ENCODE measurements at places on chromosomes 1 and 21.

- no peak for DNase-seq
These were observed 12.6 kb downstream of the RSPO1 start for GRCh38 chr1:37622131-37622530.

DNA sequence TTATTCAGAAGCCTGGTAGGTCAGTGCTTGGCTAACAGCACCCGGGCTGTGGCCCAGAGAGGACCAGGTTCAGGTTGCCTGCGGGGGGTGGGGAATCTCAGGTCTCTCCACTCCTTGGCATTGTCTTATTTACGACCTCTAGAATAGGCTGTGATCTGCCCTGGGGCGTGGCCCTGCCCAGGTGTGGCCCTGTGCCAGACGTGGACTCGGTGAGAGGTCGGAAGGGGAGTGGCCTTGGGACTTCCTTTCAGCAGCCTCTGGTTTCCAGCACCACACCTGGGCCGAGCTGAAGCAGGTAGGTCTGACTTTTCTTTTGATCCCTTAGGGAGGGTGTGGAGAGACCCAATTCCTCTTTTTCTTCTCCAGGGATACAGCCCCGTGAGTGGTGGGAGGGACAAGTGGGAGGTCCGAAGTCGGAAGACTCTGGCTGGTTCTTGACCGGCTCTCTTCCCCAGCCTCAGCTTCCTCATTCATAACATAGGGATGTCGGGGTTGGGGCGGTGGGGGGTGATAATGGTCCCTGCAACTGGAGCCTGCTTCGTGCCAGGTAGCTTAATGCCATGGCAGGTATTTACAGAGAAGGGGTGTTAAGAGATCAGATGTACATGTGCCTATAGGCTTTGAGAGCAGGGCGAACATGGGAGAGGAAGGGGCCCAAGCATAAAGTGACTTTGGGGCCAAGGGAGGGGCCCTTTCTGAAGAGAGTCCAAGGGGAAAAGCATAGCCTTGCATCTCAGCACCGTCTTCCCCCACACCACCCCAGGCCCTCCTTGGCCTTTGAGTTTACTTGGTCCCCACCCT, 16.5 kb downstream of the ACOT11 start:
- no peak for DNase-seq

- no peak for DNase-seq
These were observed 32.8 kb upstream of the BACH1 start for GRCh38 chr21:29265690-29266479.

DNA sequence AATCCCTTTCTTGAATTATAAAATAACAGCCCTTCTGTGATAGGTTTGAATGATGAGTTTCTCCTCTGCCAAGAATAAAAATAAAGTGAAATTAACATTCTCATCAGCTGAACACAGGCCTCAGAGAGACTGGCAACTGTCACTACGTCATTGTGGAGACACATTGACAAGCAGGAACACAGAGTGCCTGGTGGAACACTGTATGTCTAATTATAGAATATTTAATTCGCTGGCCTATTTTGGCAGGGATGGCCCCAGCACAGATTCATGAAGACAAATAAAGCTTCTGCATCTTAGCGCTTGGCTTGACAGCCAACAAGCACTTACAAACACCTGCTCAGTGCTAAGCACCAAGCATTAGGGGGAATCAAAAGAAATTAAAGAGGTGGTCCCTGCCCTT, 52.0 kb upstream of the SMYD2 start:
- no peak for DNase-seq

DNA sequence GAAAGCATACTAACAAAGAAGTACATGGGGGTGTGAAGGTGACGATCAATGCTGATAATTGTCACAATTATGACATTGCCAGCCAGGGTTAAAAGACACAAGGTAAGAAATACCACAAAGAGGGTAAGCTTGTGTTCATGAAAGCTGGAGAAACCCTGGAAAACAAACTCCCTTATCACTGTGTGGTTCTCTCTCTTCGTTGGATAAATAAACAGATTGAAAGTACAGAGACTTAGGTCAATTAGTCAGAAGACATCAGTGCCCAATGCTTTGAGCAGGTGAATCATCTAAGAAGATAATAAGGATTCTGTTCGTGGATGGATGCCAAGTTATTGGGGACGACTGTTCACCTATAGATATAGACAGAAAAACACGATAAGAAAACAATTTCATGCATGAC, 22.4 kb upstream of the FCER1A start:
- DNase-seq: no peak

- no peak for DNase-seq
These were observed 363 bp downstream of the PLA2G5 start for GRCh38 chr1:20070357-20070756.

DNA sequence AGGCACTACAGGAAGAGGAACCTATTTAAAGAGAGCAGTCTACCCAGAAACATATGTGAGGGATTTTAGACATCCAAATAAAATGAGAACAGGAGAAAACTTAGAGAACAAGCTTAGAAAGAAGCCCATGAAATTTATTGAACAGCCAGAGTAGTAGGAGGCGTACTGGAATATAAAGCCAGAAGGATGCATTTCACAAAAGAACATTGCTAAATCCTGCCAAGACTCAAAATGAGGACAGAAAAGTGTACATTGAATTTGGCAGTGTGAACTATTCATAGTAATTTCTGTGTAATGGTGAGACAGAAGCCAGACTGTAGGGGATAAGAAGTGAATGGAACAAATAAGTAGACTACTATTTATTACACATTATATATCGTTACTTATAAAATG, 22.5 kb downstream of the CEPT1 start:
- DNase-seq: no peak

DNA sequence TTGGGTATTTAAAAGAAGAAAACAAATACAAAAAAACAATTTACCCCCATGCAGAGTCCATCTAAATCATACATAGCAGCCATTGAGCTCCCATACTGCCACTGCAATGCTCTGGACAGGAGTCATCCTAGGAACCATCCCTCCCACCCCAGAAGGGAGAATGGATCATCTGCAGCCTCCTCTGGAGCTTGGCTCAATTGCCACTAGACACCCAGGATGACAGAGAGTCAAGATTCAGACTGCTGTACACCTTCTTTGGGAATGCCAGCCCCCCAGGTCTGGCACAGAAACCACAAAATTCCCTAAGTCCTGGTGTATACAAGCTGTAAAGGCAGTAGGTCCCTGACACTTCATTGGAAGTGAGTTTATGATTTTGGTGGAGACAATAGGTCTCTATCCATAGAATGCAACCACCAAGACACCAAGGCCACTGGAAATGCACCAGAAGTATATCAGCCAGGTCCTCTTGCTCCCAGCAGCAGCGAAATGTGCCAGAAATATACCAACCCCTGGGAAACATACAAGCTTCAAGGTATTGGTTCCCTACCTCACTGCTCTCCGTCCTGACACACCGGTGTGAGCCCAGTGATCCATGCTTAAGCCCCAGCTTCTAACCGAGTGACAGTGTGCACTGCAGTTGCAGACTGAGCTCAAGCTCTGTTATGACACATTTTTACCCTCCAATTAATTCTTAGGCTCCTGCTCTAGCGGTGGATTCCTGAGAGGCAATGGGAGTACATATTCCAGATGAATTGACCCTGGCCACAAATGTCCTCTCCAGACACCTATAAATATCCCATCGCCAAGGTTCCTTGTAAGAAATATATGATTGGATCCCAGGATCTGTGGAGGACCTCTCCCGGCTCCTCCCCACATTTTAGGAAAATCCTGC, 4.4 kb downstream of the TAL1 start:
- no peak for DNase-seq

DNA sequence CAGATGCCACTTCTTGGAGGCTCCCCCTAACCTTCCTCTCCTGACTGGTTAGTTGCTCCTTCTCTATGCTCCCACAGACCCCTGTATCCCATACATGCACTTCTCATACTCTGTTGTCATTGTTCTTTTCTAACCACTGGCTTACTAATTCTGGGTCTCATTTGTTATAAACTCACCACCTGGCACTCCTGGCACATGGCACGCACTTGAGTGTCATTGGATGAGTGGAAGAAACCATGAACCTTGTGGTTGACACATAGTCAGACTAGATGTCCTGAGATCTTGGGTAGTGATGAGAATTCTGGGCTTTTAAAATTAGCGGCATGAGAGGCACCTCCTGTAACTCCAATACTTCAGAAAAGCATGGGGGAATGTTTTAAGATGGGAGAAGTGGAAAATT, 49.3 kb downstream of the TRIM62 start:
- DNase-seq: no peak

DNA sequence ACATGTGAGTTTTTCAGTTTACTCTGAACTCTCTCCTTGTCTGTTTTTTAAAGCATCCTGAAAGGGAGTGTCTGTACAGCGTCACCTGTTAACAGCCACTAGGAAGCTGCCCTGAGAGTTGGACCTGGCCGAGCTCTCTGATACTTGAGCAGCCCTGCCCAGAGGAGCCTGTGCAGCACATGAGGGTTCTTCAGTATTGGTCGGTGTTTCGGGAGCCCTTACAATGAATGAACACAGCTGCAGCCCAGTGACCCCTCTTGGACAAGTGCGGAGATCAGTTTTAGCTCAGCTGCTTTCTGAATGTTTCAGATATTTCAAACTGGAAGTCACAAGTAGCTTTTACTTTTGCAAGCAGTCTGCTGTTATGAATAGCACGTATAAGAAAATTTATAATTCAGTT, 39.2 kb downstream of the ADARB1 start:
- DNase-seq: no peak

GRCh38 chr1:110390692-110391245, at the start of gene SLC16A4:
Gene SLC16A4 (minus strand): TSS chr1:110391026. CDS start chr1:110389323, 1,703 bp downstream.
- DNase-seq: no peak

DNA sequence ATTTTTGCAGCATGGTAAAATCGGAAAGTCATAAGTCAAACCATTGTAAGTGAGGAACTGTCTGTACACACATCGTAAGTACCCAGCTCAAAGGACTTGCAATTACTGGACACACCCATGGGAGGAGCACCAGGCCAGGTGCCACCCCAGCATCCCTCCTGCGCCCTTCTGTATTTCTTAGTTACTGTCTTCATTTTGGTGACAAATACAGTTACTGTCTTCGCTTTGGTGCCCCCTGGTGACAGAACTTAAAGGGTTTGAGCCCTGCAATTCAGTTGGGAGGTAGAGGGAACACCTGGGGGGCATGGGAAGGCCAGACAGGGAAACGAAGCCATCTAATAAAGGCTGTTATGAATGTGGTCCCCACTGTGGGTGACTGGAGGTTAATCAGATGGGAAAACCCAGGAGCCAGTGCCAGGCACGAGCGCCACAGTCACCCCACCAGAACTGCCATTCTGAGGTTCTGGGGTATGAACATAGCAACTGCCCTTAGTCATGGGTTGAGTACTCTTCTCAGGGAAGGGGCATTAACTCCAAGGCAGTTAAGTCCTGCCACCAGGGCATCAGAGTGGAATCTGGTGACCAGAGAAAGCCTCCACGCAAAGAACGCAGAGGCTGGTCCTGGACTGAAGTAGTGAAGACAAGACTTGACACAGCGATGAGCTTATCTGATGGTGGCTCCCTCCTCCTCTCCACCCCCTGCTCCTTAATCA, 612.9 kb downstream of the PTPRU start:
- no peak for DNase-seq

- DNase-seq: no peak
These were observed 83.4 kb downstream of the USP24 start for GRCh38 chr1:55131801-55132200.

GRCh38 chr1:173914366-173914871, 2.7 kb downstream of the SERPINC1 start:
- no peak for DNase-seq

GRCh38 chr1:206469411-206469932, 804 bp upstream of the IKBKE start:
- DNase-seq: no peak

DNA sequence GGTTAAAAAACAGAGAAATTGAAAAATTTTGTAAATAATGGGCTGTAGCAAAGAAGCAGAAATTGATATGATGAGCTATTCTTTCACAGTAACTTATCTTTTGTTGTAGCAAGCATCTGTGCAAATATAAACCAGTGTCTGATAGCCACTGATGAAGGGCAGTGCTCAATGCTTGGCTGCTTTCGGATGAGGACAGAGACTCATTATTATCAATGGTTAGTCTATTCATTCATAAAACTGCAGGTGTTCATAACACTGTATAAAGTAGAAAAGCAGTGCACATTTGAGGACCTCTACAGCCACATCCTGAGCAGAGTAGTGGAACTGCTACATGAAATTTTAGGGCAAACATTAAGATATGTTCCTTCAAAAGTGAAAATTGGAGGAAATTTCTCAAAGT, 107.2 kb downstream of the FAF1 start:
- DNase-seq: no peak

GRCh38 chr1:29332204-29332603, 95.9 kb downstream of the PTPRU start:
- no peak for DNase-seq

- DNase-seq: no peak
These were observed 391.8 kb downstream of the MATN1 start for GRCh38 chr1:30331415-30332065.

- DNase-seq: peak; percentile 62
These were observed 34.0 kb upstream of the SSX2IP start for GRCh38 chr1:84724128-84724860.

DNA sequence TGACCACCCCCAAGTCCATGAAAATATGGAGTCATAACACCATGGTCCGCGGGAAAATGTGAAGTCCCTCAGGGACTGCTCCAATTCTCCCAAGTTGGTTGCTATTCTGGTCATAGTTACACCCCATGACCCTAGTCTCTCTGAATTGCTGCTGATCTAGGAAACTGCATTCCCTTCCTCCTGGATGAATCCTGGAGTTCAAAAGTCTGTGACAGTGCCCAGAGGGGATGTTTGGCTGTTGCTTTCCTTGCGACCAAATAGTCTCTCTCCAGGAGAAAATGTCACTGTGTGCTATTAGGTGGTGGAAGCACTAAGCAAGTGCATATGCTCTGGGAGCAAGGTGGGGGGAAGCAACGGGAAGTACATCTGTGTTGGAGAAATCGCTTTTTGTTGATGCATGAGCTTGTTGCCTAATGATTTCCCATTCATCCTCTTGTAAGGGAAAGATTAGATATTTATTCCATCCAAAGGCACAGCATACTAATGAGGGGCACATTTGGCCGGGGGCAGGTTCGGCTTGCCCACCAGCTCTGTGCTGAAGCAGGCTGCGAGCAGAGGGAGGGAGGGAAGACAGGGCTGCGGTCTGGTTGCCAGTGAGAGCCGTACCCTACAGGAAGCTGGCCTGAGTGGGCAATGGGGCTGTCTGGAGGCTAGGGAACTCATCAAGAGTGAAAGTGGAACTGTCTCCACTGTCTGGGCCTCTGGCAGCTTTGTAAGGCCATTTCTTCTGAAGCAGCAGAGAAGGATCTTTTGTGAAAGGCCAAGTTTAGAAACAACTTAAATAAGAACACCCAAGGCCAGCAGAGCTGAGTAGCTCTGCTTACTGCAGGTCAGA, 27.2 kb downstream of the SYT6 start:
- no peak for DNase-seq

DNA sequence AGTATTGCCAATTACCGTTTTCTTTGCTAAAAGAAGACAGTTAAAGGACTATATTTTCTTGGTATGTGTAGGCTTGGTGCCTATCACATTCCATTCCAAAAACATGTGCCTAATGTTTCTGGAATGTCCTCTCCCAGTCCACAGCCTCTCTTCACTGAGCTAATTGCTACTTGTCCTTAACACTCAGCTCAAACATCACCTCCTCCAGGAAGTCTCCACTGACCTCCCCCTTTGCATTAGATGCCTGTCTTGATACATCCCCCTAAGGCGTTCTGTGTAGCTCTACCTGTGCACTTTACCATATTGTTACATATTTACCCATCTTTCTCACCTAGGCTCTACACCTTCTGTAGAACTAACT, 195.6 kb upstream of the CAMK1G start:
- DNase-seq: no peak

Measured in CD8-positive, alpha-beta T cell (primary cell).